ENCODE measurements at places on chromosomes 12 and 14.

DNA sequence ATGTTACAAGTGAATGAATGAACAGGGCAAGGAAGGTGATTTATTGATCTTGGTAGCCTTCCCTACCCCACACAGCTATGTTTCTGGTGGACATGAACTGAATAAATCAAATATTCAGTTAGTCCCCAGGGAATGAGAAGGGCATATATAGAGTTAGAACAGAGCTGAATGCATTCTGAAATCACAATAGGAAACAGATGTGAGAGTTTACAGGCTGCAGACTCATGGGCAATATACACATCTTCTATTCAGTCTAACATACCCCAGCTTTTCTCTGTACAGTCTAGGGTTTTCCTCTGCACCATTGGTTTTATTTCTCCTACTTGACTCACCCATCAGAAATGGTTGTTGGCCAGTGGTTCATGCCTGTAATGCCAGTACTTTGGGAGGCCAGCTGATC lies 7.3 kb upstream of the STX2 start:
- DNase-seq = no peak

DNA sequence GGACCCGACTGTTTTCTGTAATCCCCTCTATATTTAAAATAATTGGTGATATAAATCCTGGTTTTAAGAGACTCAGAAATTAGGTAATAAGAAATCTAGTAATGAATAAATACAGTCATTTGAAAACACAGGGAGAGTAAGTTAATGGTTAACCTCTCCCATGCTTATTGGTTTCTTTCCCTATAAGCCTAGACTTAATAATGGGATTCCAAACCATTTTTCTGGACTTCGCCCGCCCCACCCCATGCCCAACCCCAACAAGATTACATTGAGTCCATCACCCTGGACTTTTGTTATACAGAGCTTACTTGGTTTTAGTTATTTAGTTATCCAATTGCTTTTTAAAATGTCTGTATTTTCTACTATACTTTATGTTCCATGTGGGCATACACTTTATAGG lies 98.7 kb downstream of the WIF1 start:
- no peak for DNase-seq

DNA sequence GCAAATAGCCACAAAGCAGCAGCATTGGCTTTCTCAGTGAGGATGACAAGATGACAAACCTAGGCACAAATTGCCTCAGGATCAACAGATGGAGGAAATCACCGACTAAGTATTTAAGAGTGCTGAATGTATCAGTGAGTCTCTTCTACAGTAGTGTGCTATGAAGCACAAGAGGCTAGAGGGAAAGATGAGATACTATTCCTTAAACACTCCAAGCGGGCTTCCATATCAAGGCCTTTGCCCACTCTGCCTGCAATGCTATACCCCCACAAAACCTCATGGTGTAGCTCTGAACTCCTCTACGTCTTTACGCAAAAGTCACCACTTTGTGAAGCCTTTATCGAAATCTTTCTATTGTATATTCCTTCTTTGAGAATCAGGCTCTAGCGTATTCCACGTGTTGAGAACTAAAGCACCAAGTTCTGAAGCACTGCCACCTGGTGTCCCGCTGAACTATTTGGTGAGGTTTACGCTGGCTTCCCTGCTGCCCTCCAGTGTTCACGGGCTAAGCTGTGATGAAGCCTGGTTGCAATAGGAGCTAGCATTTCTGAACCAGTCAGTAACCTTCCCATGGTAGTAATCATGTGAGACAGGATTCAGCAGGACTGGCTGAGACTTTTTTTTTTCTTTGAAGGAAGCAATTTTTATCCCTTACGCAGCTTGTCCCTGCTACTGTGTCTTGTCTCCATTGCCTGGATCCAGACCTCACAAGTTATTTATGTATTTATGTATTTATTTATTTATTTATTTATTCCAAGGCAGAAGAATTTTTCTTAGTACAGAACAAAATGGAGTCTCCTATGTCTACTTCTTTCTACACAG lies 426.5 kb upstream of the OR4E1 start:
- DNase-seq = peak; percentile 32

GRCh38 chr14:96905065-96905464 lies 107.9 kb downstream of the VRK1 start:
- DNase-seq = no peak

DNA sequence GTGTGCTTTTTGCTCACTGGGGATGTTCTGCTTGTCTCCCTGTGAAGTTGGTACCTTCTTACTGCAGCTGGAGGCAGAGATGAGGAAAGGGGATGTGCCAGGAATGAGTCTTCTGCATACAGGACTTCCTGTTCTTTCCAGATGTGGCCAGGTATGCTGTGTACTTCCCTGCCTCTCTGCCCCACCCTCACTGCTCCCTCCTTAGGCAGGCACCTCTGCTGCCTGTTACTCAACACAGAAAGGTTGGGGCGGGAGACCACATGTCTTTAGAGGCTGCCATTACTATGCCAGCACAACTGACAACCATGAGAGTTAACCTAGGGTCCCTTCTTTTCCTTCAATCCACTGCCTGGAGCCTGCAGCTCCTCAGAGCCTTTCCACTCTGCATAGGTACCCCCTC lies 2.0 kb upstream of the OAS3 start:
- no peak for DNase-seq

- DNase-seq = no peak
Measured at GRCh38 chr14:103745424-103745823, 29.8 kb downstream of the ZFYVE21 start.

GRCh38 chr12:17954788-17955187 lies 135.2 kb downstream of the RERGL start:
- no peak for DNase-seq

DNA sequence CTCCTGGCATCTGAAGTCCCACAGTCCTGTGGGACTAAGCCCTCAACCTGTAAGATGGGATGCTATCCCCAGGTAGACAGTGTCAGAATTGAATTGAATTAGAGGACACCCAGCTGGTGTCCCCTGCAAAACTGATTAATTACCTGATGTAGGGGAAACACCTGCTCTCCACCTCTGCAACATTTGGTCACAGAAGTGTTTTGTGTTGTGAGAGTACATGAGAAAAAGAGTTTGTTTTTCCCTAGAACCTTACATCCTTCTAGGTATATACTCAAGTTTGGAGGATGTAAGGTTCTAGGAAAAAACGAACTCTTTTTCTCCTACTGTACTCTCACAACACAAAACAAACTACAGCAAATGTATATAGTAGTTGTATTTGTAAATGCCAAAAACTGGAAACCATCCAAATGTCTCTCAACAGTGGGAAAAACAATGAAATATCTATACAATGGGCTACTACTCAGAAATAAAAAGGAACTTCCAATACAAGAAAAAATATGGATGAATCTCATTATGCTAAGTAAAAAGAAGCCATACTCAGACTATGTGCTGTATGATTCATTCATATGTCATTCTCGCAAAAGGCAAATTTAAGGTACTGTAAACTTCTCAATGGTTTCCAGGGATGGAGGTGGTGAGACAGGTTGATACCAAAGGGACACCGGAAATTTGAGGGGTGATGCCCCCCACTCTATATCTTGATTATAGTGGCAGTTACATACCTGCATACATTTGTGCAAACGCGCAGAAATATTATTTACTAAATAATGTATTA lies 160.7 kb downstream of the MED13L start:
- DNase-seq = no peak

DNA sequence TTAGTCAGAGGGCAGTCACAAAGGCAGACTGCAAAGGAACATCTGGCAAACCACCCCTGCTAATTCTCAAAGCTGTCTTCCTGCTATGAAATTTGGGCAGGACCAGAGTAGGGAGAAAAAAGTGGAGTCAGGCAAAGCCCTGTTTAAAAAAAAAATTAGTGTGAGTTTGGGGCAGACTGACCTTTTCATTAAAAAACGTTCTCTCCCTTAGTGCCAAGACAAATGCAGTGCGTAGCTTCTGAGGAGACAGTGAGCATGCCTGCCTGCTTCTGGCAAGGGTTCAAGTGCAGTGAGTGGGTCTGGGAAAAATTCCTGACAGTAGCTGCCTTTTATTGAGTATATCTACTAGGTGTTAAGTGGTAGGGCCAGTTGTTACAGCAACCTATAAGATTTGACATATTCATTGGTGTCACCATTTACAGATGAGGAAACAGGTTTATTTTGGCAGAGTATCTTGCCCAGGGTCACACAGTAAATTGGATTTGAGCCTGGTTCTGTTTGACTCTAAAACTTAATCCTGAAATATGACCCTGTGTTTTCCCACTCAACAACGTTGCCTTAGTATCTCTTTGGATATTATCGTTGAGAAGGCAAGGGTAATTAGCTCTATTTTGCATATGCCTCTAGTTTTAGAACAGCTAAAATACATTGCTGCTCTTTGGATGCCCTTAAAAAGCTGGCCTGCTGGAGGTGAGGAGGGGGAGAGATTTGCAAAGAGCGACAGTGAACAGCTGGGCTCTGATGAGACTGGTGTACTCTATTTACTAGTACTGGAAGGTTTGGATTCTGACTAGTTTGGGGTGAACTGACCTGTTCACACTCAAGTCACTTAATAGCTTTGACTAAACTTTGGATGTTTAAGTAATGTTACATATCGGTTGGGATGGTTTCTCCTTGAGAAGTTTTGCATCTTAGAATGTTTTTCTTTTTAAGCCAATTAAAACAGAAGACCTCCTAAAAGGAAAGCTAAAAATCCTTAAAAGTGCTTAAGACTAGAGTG lies 72.8 kb downstream of the PAPOLA start:
- DNase-seq = no peak

GRCh38 chr12:48787791-48788523 lies 932 bp downstream of the ADCY6 start:
- DNase-seq = no peak

DNA sequence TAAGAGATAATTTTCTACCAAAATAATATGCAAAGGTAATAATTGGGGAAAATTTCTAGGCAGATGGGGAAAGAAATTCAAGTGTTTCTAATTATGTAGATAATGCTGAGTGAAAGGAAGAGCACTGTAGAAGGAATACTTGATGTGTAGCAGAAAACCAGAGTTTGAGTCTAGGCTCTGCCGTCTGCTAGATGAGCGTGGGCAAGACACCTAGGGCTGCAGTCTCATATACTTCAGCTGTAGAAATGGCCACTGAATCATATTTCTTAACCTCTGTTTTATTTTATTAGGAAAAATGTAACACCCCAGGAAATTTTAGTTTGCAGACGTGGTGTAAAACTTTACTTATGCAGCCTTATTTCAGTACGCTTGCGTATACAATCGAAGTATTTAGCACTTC lies 59.8 kb upstream of the SLC38A2 start:
- DNase-seq = no peak

- DNase-seq = no peak
Measured at GRCh38 chr12:51011955-51012354, 14.2 kb downstream of the SLC11A2 start.

- DNase-seq = no peak
Measured at GRCh38 chr12:57850854-57851430, 4.4 kb upstream of the CTDSP2 start.

DNA sequence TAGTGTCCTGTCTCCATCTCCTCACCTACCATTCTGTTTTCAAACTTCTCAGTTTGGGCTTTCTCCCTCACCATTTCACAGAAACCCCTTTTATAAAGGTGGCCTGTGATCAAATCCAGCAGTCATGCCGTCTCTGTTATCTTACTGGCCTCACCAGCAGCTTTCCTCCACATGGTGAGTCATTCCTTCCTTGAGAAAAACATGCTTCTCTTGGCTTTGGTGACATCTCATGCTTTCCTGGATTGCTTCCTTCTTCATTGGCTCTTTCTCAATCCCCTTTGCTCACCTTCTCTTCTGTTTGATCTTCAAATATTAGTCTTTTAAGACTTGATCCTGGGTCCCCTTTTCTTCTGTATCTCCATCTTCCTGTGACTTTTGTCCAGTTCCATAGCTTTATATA lies 164.9 kb downstream of the ANO4 start:
- no peak for DNase-seq

GRCh38 chr14:91241863-91242262 lies 2.6 kb downstream of the GPR68 start:
- DNase-seq = no peak

DNA sequence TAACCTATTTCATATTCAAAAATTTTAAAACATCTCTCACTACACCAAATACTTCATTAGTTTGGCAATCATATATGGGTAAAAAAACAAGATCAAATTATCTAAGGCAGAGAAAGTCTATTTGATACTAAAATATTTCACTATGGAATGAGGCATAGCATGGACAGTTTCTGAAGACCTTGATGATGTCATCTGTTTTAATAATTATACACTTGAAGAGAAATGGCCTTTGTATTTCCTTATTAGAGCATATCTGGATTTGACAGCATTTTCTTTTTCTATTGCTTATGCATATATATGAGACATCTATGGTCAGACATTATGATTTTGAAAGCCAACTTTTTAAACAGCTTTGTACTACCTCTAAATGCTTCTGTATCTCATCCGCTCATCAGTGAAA lies 88.6 kb downstream of the DDHD1 start:
- DNase-seq = no peak

GRCh38 chr12:132638541-132639408 lies 20.2 kb downstream of the P2RX2 start:
- no peak for DNase-seq

DNA sequence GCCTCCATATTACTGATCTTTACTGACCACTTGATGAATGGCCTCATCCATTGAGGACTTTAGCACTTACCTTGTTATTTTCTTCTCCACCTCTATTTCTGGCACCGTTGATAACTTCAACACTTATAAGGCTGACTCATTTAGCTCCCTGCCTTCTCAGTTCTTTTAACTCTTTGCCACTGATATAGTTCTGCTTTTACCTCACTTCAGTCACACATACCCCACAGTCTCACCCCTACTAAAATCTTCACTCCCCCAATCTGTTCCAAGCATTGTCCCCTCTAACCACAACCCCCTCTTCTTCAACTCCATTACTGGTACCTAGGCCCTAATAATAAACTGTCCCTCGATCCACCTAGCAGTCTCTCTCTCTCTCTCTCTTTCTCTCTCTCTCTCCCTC lies 141.0 kb downstream of the PAH start:
- DNase-seq = no peak

GRCh38 chr12:105970885-105971284 lies 167.9 kb downstream of the NUAK1 start:
- DNase-seq = no peak

- no peak for DNase-seq
Measured at GRCh38 chr12:121391619-121392324, 8.1 kb upstream of the RNF34 start.

GRCh38 chr12:87870061-87870460 lies 159.1 kb downstream of the C12orf50 start:
- no peak for DNase-seq

DNA sequence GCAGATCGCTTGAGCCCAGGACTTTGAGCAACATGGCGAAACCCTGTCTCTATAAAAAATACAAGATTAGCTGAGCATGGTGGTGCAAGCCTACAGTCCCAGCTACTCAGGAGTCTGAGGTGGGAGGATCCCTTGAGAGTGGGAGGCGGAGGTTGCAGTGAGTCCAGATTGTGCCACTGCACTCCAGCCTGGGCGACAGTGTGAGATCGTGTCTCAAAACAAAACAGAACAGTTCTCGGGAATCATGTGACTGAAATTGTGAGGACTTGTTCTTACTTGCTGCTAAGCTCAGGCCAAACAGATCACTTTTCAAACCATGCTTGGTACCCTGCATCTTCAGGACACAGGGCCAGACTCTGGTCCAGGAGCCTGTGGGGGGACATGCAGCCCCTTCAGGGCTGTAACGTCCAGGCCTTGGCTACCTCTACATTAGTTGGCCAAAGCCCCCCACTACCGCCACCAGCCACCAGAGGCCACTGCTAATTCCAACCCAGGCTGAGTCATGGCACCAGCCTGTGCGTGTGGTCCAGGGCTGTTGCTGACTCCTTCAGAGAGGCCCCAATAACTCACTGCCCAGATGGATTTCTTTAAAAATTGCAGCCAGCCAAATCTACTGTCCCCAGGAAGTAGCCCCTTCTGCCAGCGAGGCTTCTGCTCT lies 33.4 kb upstream of the SYNDIG1L start:
- peak; percentile 13 for DNase-seq

GRCh38 chr12:78229591-78230101 lies 399.0 kb downstream of the NAV3 start:
- no peak for DNase-seq

Data from activated CD4-positive, alpha-beta T cell treated with anti-CD3 and anti-CD28 coated beads for 1 hour (primary cell).